ENCODE measurements at places on chromosomes 3 and 15.

DNA sequence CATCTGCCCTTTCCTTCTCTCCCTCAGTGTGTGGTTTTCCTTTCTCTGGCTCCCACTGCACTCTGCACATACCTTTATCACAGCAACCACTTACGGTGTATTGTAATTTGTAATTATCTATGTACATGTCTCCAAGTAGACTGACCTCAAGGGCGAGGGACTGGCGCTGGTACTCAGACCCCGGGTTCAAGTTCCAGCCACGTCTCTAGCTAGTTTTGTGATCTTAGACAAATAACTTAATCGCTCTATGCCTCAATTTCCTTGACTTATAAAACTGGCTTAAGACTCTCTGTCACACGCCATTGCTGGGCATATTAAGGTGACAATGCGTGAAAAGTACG lies 607 bp upstream of the SENP2 start:
- DNase-seq = peak; percentile 6

- DNase-seq = no peak
Measured at GRCh38 chr3:100082714-100083113, 31.6 kb downstream of the FILIP1L start.

GRCh38 chr3:169886671-169887070 lies 16.9 kb upstream of the LRRC31 start:
- DNase-seq = no peak

DNA sequence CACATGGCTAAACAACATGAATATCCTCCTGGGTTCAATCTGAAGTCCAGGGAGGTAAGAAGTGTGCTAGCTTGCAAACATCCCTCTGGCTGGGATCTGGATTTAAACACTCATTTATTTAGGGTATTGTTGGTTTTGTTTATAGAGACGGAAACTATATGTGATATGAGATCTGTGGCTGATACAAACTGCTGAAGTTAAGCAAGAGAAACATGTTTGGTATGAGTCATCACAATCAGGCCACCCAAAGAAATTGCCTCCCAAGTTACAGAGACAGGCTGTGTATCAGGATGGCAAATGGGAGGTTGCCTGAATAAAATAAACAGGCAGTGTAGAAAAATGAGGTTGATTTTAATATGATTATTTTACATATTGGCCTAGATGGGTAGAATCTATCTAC lies 562.1 kb downstream of the IGSF11 start:
- no peak for DNase-seq

GRCh38 chr3:162765524-162765923 lies 1268.9 kb downstream of the OTOL1 start:
- DNase-seq = no peak

- DNase-seq = no peak
Measured at GRCh38 chr3:136835813-136836510, 17.0 kb downstream of the SLC35G2 start.

- DNase-seq = no peak
Measured at GRCh38 chr3:119302697-119303551, 8.7 kb downstream of the ARHGAP31 start.

DNA sequence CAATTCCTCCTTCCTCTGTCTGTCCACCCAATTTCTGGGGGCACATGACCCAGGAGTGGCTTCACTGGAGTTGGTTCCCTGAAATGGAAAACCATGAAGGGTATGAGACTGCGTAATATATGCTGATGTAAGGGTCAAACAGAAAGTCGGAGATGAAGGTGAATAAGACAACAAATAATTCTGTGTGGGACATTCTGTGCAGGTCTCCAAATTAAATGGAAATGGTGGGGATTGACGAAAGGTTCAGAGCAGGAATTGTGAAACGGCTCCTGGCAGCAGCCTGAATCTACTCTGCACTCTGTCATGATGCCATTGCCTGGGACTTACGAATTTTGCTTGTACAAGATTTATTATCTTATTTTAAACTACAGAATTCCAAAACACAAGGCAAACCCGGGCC lies 174.8 kb upstream of the RORA start:
- no peak for DNase-seq

GRCh38 chr15:61115241-61115640 lies 113.9 kb downstream of the RORA start:
- DNase-seq = no peak

DNA sequence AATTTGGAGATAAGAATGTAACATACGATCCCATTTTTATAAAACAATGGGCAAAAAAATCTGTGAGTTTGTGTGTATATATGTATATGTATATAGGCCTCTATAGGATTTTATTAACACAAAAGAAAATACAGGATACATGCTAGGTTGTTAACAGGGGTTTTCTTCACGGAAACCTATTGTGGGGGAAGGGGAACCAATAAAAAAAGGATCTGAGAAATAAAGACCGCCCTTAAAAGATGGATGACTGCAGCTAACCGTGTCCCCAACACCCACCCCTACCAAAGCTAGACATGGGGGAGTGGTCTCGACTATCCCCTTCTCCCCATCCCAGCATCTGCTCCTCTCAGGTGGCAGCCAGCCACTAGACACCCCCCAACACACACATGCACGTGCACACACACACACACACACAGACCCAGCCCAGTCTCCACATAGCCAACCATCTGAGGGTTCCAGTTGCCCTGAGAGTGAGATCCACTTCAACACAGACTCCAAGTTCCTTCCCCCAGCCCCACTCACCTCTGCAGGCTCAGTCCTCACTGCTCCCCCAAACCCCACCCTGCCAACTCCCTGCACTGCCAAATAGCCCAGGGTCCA lies 132.9 kb downstream of the TPRA1 start:
- no peak for DNase-seq

GRCh38 chr3:169529013-169529412 lies 134.5 kb downstream of the MECOM start:
- no peak for DNase-seq

- no peak for DNase-seq
Measured at GRCh38 chr3:40524222-40524567, 565 bp upstream of the ZNF621 start.

DNA sequence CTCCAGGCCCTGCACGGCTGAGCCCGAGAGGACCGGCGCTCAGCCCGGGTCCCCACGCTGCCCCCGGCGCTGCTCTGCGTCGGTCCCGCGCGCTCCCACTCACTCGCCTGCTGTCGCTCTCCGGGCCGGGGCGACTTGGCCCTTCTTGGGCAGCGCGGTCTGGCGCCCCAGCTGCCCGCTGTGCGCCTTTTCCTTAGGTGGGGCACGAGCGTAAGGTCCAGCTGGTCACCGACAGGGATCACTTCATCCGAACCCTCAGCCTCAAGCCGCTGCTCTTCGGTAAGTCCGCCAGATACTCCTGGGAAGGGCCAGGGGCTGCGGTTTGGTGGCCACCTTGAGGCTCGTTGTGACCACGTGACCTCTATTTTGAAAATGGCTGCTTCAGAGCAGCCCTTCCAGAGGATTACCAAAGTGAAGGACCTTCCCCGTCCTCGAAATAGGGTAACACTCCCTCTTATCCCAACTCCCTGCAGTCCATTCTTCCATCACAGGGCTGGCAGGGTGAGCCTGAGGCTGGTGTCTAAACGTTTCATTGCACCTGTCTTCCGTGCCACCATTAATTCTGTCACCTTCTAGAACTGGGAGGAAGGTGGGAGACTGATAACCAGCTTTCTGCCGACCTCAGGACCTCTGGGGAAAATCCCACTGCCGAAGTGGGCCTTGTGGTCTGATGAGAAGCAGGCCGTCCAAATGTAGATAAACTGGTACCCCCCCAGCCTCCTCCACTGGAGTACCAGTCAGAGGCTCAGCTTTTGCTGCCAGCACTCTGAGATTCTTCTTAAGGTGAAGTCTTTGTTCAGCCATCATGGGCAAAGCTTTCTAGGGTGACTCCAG lies 812 bp downstream of the P4HTM start:
- DNase-seq = no peak

- no peak for DNase-seq
Measured at GRCh38 chr15:46304321-46304720, 669.5 kb downstream of the SQOR start.

- no peak for DNase-seq
Measured at GRCh38 chr15:66617137-66618090, 51.6 kb upstream of the LCTL start.

DNA sequence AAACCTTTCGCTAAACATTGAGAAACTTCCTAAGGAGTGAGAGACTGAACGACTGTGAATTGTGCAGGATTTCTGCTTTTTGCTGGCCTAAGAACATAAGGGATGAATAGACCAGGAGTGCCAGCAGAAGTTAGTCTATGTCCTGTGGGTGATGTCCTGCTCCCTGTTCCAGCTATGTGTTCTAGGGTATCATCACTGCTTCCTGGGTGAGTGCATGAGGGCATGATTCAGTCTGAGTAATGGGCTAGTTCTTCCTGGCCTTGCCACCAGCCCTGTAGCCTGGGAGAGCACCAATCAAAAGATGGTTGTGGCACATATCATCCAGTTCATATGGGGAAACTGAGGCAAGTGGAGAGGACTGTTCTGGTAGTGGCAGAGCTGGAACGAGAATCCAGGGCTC lies 153.9 kb upstream of the TPM1 start:
- no peak for DNase-seq

- DNase-seq = no peak
Measured at GRCh38 chr3:32410367-32411246, 19.0 kb downstream of the CMTM7 start.

DNA sequence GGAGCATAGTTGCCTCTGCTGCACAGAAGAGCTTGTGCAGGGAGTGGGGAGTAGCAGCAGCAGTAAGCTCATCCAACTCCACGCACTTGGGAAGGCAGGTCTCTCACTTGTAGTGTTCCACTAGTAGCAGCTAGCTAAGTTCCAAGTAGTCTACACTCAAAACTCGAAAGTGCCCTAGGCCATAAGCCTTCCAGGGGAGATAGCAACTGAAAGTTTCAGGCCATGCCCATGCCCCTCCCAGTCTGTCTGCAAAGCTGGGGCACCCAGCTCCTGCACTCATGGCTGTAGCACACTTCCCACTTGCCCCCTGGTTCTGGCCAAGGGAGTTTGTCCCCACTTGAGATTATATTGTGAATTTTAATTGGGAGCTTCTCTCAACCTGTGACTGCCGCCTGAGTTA lies 57.5 kb downstream of the MFSD1 start:
- no peak for DNase-seq

DNA sequence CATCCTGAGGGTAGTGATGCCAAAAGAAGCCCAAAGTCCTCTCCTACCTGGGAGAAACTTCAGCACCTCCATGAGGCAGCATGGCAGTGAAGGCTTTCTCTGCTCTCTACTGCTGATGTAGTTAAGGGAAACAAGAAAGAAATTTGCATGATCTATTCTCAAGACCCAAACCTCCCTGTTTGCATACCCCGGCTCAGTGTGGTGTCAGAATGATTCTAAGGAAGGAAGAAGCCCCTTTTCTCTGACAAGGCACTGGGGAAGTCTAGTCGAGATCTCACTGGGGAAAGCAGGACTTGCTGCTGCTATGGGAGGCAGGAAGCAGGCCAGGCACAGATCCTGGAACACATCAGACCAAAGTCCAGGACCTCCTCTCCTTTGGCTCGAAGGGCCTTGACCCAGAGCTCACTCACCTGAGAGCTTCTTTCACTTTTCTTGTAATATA lies 89.4 kb upstream of the ICE2 start:
- DNase-seq = no peak

- DNase-seq = no peak
Measured at GRCh38 chr15:41746802-41747201, 27.5 kb upstream of the MAPKBP1 start.

- DNase-seq = no peak
Measured at GRCh38 chr3:9012521-9012920, 49.2 kb upstream of the RAD18 start.

Data from HCT116 (cell line).